Suppressor macrophage (primary cell): ENCODE measurements at places on chromosomes 16 and 17.

- DNase-seq, result peak; percentile 9
Measured at GRCh38 chr17:46063241-46063640, 64.2 kb downstream of the STH start.

DNA sequence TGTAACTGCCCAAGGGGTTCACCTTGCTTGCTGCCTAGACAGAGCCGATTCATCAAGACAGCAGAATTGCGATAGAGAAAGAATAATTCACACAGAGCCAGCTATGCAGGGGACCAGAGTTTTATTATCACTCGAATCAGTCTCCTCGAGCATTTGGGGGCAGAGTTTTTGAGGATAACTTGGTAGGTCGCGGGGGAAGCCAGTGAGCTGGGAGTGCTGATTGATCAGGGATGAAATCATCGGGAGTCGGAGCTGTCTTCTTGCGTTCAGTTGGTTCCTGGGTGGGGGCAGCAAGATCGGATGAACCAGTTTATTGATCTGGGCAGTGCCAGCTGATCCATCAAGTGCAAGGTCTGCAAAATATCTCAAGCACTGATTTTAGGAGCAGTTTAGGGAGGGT, 9.1 kb downstream of the ITGAM start:
- DNase-seq, result no peak

DNA sequence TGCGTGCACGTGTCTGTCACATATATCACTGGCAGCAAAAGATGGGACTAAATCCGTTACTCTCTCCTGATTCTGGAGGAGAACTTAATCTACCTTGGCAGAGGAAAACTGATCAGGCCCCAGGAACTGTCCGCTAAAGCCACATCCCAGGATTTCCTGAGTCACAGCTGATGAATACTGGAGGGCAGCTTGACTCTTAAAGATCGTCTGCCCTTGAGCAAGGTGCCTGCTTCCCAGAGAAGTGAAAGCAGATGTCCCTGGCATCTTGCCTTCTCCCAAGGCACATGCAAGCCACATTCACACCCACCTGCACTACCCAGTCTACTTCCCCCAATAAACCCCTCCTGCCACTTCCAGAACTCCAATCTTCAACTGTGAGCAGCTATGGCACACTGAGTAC, 99.8 kb downstream of the CPPED1 start:
- no peak for DNase-seq

DNA sequence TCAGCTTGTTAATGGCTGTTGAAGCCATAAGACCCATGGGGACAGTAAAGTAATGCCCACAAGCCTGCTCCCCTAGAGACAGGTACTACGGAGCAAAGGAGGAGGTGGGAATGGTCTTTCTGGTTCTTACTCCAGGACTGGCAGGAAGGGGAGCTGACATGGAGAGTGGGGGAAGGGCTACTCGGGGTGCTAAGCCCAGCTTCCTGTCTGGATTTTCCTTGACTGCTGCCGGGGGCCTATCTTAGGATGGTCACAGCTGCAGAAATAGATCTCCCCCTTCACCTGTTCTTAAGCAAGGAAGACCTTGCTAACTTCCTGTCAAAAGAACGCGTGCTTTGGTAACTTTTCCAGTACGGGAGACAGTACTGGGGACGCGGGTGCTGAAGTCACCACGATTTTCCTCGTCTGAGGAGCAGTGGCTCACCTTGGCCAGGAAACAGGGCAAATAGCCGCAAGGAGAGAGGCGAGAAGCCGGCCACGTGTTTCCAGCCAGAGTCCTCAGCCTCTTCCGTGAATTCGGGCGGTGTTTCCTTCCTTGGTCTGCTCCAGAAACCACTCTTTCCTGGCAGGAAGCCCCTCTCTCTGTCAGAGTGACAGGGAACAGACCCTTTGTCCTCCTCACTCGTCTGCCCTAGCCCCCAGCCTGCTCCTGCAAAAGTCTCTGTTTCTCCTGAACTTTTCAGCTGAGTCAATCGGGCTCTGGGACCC, 656 bp upstream of the PRR29 start:
- DNase-seq, result no peak

DNA sequence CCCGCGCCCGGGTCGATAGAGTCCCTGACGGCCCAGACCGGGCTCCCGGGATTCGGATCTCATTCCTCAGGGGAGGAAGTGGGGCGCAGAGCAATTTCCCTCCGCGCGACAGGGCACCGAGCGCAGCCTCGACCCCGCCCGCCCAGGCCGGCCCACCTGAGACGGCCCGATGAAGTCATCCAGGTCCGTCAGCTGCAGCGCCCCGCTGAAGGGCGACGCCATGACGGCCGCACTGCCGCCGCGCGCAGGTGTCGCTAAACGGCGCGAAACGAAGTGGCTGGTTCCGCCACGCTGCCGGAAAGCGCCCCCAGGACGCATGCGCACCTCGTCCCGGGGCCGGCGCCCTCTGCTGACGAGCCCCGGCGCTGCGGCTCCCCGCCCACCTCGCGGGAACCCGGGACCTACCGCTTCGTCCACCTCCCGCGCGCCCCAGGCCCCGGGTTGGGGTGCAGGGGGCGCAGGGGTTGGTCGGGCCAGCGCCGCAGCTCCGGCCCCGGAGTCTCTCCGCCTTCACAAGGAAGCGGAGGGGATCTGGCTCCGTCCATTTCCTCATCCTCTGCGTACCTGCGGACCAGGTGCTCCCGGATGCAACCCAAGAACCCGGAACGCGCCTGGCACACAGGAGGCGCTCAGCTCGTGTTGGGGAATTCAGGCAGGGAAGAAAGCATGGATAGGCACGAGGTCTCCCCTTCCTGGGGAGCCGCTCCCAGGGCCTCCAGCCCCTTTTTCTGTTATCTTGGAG, at the start of gene CIAO3:
CIAO3 (minus strand) TSS at position 234 of the 742 bp plus-strand sequence; CDS start at position 222, 12 bp downstream.
- peak; percentile 94 for DNase-seq

DNA sequence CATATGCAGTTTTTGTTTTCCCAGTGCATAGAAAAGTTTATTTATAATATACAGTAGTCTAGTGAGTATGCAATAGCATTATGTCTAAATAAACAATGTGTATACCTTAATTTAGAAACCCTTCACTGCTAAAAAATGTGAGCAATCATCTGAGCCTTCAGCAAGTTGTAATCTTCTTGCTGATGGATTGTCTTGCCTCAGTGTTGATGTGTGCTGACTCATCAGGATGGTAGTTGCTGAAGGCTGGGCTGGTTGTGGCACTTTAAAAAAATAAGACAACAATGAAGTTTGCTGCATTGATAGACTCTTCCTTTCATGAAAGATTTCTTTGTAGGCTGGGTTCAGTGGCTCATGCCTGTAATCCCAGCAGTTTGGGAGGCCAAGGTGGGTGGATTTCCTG, 13.9 kb upstream of the CAPNS2 start:
- no peak for DNase-seq

DNA sequence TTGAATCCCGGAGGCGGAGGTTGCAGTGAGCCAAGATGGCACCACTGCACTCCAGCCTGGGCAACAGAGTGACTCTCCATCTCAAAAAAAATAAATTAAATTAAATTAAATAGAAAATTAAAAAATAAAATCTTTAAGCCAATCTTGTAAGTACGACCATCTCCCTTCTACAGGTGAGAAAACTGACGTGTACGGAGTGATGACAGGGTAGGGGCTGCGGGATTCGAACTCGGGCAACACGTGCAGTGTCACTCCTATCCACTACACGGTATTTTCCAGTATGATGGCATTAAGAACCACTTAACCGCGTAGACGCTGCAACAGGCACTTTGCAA, 762 bp downstream of the WDR59 start:
- DNase-seq, result no peak

DNA sequence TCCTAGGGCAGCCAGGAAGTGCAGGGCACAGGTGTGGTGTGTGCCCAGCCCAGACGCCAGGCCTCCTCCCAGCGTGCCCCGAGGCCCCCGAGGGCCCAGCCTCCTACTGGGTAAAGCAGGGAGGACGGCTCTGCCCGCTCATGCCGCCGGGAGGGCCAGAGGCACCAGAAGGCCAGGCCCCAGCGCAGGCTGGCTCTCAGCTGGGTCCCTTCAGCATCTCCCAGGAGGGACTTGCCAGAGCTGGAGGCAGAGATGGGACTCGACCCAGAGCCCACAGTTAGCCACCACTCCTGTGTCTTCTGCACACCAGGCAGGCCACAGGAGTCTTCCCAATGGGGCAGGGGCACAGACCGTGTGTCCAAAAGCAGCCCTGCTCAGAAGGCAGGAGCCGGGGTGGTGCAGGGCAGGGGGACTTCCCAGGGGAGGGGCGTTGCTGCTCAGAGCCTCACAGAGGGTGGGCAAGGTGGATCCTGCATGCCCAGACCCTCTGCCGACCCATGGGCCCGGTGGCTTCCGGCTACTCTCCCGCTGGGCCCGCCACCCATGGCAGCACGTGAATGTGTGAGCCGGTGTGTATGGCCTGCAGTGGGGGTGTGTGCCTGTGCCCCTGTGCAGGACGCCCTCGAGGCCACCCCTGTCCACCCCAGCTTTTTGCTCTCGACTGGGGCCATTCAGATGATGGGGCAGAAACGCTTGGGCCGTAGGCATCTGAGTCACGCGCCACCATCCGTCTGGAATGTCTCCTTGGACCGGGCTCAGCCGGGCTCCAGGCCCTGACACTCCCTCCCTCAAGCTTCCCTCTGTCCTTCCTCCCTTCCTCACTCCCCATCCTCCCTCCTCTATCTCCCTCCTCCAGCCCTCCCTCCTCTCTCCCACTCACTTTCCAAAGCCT, 5.7 kb upstream of the ZNF469 start:
- no peak for DNase-seq

DNA sequence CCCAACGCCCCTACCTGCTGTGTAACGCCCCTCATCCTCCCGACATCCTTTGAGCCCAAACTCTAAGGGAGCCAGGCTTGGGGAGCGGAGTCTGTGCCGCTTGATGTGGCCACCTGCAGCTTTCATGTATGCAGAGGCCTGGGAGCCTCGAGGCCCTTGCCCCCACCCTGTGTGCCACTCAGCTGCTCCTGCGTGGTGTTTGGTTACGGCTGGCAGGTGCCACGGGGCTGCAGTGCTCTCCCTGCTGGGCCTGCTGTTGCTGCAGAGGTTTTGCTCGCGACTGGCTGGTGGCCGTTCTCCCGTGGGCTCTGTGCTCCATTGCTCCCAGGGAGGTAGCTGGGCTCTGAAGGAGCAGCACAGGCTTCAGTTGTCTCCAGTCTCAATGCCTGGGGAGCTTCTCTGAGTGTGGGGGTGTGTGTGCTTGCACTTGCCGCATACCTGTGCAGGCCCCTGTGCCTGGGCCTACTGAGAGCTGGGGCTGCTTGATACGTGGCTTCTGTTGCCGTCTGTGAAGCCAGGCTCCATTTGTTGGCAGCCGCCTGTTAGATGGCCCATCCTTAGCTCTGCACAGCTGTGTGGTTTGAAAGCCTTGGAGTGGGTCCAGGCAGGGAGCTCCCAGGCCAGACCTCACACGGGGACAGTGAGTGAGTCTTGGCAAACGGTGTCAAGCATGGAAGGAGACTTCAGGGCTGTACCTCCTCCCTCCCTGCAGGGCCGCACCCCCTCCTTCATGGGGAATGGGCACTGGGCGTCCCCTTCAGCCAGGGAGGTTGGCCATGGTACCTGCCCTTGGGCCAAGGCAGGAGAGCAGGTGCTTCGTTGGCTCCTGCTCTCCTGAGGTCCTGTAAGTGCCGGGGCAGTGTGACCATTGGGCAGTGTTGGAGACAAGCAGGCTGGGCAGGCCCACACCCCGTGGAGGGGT, 47.2 kb downstream of the PDPK1 start:
- no peak for DNase-seq

GRCh38 chr16:86355951-86356350, 154.4 kb upstream of the FOXF1 start:
- DNase-seq, result no peak

DNA sequence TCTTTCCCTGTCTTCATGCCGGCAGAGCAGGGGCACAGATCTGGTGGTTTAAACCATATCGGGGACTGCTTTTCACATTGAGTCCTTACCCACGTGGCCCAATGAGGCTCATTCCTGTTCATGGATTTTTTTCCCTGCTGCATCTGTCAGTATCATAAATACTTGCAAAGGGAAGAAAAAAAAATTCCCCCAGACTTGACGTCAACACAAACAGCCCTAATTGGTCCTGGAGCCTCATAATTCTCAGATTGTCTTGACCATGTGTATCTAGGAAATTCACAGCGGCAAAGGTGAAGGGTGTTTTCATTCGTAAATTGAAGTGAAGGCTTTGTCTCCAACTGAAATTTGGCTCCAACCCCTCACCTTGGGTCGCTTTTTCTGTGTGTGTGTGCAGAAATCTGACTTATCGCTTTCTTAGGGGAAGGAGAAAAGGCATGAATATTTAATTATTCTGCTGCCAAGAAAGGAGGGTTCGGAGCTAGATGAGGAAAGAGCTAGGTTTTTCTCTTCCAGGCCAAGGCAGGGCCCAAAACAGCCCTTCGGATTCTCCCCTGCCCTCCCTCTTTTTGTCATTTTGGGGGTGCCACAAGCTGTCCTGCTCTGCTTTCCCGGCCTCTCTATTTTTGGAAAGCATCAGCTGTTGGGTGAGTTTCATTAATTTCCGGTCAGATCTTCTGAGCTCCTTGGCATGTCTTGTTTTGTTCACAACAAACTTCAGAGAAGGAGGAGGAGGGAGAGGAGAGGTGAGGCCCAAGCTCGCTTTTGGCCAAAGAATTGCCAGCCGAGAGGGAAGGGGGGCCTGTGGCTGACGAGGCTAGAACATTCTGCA, 17.8 kb upstream of the CIBAR2 start:
- no peak for DNase-seq

DNA sequence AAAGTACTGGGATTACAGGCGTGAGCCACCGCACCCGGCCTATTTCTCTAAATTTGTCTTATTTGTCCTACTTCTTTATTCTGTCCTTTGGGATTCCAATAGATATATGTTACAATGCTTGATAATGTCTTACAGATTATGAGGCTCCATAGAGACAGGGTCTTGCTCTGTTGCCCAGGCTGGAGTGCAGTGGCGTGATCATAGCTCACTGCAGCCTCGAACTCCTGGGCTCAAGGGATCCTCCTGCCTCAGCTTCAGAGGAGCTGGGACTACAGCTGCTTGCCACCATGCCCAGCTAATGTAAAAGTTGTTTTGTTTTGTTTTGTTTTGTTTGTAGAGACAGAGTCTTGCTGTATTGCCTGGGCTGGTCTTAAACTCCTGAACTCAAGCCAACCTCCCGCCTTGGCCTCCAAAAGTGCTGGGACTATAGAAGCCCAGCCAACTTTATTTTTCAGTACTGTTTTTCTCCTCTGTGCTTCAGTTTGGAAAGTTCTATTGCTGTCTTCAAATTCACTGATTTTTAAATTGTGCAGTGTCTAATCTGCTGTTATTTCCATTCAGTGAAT, 10.3 kb downstream of the ANKRD13B start:
- no peak for DNase-seq

DNA sequence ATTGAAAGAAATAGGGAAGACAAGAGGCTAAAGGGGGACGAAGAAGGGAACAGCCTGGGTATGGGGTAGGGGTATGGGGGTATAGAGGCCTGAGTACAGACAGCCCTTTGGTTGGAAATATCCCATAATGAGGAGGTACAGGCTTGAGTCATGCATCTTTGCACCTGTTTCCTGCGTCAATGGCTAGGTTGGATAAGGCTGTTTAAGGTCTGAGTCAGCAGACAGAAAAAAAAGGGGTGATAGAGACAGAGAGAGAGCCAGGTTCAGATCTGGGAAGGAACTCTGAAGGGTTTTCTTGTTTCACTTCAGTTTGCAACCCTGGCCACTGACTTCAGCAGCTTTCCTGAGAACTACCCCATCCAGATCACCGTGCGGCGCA, 8.5 kb downstream of the FNDC8 start:
- no peak for DNase-seq

GRCh38 chr16:15593235-15593634, 49.7 kb downstream of the MARF1 start:
- DNase-seq, result peak; percentile 89
